Endodermal cell (in vitro differentiated cells): ENCODE measurements at places on chromosomes 3 and 15. TPM values are rescaled to one million over a fixed set of nuclear protein-coding genes. Genes with fewer than 3 reads are reported as not detected.

The OXTR gene
- total RNA-seq, result 11.8 and 13.1 TPM in 2 replicates

The LRRC31 gene
- total RNA-seq, result not detected in 3 replicates

The HRG gene
- total RNA-seq, result not detected in 2 replicates

The CKMT1B gene
- 0.58 to 0.73 TPM in 2 of 3 replicates, not detected in the other for total RNA-seq

The CHRNA3 gene
- total RNA-seq, result 1.6 to 16.9 TPM (median 3.5 TPM) in 3 replicates

The PFKFB4 gene
- 10.3 and 12.6 TPM in 2 replicates for total RNA-seq

GRCh38 chr3:61357902-61358301 is 106.7 kb upstream of the FHIT start:
- no peak for DNase-seq

DNA sequence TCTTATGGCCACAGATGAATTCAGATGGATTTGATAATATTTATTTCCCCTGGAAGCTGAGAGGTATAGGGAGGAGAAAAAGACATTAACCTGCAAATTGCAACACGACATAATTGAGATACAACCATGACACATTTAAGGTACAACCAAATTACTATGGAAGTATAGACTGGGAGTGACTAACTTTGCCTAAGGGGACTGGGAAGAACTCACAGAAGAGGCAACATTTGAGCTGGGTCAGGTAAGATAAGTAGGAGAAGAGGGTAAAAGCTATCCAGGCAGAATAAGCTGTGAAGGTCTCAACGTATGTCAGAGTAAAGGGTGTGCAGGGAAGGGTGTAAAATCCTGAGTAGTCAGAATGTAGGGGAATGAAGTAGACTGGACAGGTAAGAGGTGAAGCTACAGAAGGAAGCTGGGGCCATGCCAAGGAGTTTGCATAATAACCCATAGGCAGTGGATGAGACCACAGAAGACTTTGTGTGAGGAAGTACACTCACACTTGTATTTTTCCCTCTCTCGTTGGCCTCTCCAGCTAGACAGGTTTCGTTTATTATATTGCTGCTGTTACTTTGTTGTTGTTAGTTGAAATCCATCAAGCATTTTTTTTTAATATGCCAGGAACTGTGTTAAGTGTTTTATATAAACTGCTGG is 28.0 kb upstream of the PTX3 start:
- DNase-seq, result no peak

- DNase-seq, result no peak
These were observed 60.6 kb upstream of the GYG1 start for GRCh38 chr3:148930752-148931151.

GRCh38 chr15:93848076-93848475 is 383.3 kb upstream of the MCTP2 start:
- DNase-seq, result no peak

DNA sequence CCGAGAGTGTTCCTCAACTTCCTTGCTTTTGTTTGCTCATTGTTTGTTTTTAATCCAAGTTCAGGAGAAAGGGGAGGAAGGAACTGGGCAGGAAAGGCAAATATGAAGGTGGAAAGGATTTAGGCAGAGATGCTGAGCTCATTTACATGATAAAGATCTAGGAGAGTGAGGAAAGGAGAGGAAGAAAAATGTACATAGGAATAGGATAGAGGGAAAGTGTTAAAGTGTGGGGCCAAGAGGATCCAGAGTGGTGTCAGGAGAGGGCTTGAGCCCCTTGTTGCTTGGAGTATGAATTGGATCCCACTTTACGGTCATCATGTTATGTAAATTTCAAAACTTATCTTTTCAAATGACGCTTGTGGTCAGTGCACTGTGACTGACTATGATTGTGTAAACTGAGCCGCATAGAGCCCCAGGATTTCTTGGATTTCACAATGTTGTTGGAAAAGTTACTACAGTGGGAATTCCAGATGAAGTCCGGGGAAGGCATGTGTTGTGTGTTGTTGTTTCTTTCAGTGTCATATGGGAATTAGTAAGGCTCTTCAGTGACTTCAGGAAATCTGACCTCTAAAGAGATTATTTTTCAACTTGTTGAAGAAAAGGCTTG is 15.0 kb upstream of the PLD1 start:
- DNase-seq, result no peak

- no peak for DNase-seq
These were observed 24.5 kb upstream of the TM4SF1 start for GRCh38 chr3:149401926-149402310.

DNA sequence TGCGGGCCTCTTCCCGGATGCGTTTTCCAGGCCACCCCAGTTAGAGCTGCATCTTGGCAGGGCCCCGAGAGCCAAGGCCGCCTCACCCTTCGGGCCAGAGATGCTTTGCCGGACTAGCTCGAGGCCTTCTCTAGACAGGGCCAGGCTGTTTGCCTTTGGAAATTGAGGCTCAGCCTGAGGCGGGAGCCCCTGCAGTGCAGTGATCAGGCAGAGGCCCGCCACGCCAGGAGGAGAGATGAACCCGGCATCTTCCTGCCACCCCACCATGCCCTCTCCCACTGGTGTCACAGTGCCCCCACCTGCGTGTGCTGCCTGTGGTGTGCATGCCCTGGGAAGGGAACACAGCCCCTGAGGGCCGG is 8.9 kb upstream of the ROPN1B start:
- DNase-seq, result no peak

DNA sequence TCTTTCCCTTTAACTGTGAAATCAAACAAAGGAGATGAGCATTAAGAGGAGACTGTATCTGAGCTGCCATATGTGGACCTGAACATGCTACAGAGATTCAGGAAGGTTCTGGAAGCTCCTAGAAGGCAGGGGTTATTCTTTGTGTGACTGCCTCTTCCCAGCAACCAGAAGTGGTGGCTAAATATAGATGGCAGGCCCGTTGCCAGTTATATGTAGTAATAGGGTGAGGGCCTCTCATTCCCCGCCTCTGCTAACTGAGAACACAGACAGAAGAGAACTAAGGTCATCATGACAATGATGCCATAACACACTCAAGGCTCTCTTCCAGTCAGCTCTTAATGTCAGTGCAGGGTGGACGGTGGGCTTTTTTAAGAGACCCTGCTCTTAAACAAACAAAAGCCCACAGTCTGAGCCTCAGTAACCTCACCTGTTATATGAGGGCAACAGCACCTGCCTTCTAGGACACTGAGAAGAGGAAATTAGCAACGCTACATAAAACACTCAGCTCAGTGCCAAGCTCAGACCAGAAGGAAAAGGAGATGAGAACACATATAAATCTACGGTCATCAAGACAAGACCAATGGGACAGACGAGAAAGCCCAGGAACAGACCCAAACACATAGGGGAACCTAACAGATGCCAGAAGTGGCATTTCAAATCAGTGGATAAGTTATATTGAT is 22.3 kb downstream of the CFAP92 start:
- DNase-seq, result no peak

DNA sequence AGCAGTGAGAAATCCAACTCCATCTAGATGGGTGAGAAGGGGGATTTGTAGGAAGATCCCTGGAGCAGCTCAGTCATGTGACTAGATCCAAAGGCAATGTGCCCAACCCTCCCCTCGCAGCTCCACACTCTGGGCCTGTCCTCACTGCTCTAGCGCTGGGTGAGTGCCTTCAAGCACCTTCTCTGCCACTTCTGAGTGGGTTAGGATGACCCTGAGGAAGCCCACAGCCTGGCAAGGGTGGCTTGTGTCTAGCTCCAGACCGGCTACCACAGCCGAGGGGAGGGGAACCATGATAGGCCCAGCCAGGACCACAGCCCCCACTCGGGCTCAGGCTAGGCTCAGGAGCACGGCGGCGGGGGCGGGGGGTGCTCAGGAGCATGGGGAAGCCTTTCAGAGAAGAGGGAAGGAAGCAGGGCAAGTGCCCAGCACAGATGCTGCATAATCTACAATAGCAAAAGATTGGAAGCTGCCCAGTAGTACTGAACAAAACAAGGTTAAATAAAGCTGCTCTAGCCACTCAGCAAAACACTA is 1.7 kb downstream of the SPATA12 start:
- peak; percentile 73 for DNase-seq

GRCh38 chr3:61861410-61861809 is 300.0 kb downstream of the PTPRG start:
- DNase-seq, result peak; percentile 54

GRCh38 chr3:174776636-174777035 is 82.5 kb upstream of the NAALADL2 start:
- DNase-seq, result no peak

DNA sequence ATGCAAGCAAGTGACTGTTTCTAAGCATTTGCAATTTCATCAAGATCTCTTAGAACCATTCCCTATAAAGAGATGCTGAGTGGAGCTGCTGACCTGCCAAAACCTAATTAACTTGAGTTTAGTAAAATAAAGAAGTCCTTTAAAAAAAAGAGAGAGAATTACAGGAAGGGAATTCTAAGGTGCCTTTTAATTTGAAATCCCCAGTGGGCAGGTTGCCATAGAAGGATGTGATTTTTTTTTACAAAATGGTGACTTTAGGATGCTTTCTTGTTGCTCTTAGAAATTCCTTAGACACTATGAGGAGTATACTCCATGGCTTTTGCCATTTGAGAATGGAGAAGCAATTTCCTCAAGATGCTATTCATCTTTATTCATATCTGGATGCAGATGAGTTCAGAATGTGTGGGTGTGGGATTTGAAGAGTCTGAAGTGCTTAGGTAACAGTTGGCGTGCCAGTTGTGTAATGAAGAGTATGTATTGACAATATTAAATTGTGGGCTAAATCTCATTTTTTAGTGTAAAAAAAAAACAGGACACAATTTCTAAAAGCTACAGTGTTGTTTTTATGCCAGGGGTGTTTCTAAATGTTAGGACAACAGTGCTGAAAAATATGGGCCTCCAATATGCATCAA is 13.6 kb downstream of the LRRC3B start:
- no peak for DNase-seq

GRCh38 chr15:68631601-68632051 is 52.8 kb downstream of the CORO2B start:
- peak; percentile 87 for DNase-seq

- DNase-seq, result no peak
These were observed 9.4 kb upstream of the RAD18 start for GRCh38 chr3:8972639-8973038.

- DNase-seq, result no peak
These were observed 613.3 kb downstream of the TUSC7 start for GRCh38 chr3:117322866-117323265.

DNA sequence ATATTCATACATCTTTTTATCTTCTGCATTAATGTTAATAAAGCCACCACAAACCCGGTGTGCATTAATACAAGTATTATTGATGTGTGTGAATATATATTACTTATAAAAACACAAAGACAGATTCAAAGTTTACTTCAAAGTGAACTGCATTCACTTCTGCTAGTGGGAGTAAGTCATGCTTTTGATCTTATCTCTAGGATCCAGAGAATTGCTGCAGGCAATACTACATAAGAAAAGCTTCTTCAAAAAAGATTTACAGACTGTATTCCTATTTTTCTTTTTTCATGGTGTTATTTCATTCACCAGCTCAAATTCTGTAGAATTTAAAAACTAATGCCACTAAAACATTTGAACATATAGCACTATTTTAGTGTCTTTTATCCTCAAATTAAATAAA is 87.5 kb upstream of the CBLB start:
- DNase-seq, result no peak

DNA sequence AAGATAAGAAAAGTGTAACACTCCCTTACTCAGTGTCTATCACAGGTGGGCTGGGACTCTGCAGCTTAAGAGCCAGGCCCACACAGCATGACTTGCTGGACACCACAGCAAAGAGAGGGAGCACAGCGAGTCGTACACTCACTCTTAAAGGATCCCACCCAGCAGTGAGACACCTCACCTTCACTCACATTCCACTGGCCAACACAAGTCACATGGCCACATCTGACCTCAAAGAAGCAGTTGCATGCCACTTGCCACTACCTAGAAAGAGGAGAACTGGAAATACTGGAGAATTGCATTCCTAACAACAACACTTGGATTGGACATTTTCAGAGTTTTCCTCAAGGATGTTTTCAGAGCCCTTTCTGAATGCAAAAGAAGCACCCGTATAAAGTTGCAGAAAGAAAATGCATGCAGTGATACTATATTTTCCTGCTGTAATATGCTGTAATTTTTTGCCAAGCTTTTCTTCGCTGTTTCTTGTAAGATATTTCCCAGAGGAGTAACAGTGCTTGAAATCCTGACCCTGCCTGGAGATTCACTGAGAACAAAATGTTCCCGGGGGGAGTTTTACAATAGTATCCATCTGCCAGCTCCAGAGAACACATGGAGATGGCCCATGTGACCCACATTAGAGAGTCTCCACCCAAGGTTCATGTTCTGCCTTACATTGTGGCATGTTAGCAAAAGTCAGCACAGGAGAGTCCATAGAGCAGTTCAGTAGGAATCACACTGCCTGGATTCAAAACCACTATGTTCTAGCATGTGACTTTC is 42.2 kb downstream of the TRIM42 start:
- no peak for DNase-seq

GRCh38 chr3:194962056-194962455 is 276.4 kb downstream of the FAM43A start:
- no peak for DNase-seq

DNA sequence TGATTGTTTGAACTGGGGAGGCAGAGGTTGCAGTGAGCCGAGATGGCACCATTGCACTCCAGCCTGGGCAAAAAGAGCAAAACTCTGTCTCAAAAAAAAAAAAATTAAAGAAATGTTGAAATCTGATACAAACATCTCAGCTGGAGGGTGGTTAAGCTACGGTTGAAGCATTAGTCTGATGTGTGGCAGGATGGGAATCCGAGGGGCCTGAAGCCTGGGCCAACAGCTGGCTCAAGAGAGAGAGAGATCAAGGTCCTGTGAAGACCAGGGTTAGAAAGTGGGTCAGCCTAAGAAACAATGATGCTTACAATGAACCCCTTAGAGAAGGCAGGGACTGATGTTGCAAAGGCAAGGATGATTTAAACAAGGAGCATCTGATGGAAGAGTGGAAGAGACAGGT is 69.8 kb downstream of the CD200R1L start:
- no peak for DNase-seq

DNA sequence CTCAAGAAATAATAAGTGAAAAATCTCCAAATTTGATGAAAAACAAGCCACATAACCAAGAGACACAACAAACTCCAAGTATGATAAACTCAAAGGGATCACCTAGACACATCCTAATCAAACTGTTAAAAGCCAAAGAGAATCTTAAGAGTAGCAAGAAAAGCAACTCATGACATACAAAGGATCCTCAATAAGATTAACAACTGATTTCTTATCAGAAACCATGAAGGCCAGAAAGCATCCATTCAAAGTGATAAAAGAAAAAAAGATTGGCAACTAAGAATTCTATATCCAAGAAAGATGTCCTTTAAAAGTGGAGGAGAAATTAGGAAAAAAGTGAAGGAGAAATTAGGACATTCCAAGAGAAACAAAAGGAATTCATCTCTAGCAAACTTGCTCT is 23.5 kb downstream of the CHSY1 start:
- DNase-seq, result no peak

- peak; percentile 85 for DNase-seq
These were observed 21.0 kb downstream of the ILDR1 start for GRCh38 chr3:122000936-122001605.

- no peak for DNase-seq
These were observed 6.9 kb upstream of the TOPAZ1 start for GRCh38 chr3:44234648-44235268.

GRCh38 chr3:169034401-169034800 is 629.1 kb downstream of the MECOM start:
- no peak for DNase-seq
